HFFc6 (cell line): ENCODE measurements at places on chromosomes 16 and 17. TPM values are rescaled to one million over a fixed set of nuclear protein-coding genes. Genes with fewer than 3 reads are reported as not detected.

GRCh38 chr16:55325458-55326109 is 1.6 kb downstream of the IRX6 start:
- H3K27ac ChIP-seq, result no peak overlapping the region
- peaks cover under 1% of the 10 kb centered on the region; the same call in 1 of the 2 replicates for H3K27me3 ChIP-seq
- no peak for DNase-seq
- no peak overlapping the region for H3K4me3 ChIP-seq

DNA sequence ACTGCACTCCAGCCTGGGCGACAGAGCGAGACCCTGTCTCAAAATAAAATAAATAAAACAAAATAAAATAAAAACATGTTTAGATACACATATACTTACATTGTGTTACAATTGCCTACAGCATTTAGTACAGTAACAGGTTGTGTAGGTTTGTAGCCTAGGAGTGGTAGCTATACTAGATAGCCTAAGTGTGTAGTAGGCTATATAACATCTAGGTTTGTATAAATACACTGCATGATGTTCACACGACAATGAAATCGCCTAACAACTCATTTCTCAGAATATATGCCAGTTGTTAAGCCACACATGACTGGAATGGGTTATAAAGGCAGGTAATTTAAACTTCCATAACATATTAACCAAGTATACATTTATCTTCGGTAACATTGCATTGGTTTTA is 90.6 kb downstream of the TUBD1 start:
- H3K4me1 ChIP-seq, result peaks cover 10% of the 10 kb centered on the region; the same call in 1 of the 2 replicates
- H3K4me3 ChIP-seq, result no peak overlapping the region
- 0 out of 2 replicates have a peak, but pooled peaks cover 3% of the 10 kb centered on the region for H3K36me3 ChIP-seq
- no peak overlapping the region for H3K27ac ChIP-seq
- no peaks in the 10 kb centered on the region for H3K27me3 ChIP-seq

DNA sequence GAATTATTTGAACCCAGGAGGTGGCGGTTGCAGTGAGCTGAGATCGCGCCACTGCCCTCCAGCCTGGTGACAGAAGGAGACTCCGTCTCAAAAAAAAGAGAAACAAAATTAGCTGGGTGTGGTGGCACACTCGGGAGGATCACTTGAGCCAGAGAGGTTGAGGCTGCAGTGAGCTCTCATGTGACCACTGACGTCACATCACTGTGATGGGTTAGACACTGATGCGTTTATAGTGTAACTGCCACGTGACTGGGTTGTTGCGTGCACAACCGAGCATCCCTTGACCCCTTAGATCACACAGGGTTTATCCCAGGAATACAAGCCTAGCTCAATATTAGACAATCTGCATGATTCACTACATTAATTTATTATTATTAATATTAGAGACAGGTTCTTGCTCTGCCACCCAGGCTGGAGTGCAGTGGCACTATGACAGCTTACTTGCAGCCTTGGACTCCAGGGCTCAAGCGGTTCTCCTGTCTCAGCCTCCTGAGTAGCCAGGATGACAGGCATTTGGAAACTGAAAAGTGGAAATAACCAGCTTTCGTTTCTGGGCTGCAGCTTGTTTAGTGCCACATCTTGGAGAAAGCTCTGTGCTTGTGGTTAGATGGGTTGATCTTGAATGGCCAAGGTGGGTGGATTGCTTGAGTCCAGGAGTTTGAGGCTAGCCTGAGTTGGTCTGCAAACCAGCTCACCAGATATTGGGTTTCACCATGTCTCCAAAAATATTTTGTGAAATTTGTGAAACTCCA is 26.4 kb upstream of the ABR start:
- no peak overlapping the region for H3K27ac ChIP-seq
- H3K27me3 ChIP-seq, result peaks cover 33% of the 10 kb centered on the region
- H3K36me3 ChIP-seq, result no peaks in the 10 kb centered on the region

DNA sequence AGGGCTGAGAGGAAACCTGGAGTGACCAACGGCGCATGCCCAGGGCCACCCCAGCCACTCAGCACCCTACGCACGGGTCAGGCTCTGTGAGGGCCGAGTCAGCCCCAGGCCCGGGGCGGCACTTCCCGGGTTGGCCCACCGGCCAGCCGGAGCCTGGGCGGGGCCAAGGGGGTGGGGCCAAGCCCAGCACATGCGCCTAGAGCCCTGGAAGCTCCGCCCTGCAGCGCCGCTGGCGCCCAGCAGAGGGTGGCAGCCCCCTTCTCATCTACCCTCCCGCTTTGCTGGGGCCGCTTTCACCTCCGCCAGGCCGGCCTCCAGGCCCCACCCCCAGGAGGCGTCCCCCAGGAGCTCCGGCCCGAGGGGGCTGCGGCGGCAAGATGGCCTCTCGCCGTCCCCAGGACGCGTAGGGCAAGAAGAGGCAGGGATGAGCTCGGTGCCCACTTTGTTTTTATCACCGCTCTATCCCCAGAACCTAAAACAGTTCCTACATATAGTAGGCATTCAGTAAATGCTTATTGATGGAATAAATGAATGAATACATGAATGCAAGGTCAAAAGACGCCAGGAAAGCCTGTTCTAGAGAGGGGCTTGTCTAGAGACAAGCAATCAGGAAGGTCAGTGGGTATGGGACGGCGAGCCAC is 31.3 kb downstream of the MYO18A start:
- DNase-seq, result peak; percentile 78
- H3K4me1 ChIP-seq, result peaks cover 90% of the 10 kb centered on the region
- H3K36me3 ChIP-seq, result no peaks in the 10 kb centered on the region
- H3K27me3 ChIP-seq, result no peaks in the 10 kb centered on the region; the same call in 1 of the 2 replicates
- H3K27ac ChIP-seq, result peak overlapping the region; percentile 87

GRCh38 chr17:807523-808294 is 25.6 kb downstream of the MRM3 start:
- H3K4me3 ChIP-seq, result no peak overlapping the region
- peaks cover 6% of the 10 kb centered on the region for H3K27me3 ChIP-seq
- no peak for DNase-seq

SLC6A2 gene
- not detected in 3 replicates for total RNA-seq
